ENCODE measurements at places on chromosomes 11 and 22.
A peak's percentile ranks its signal among the peaks of the same experiment; 100 is the strongest.

DNA sequence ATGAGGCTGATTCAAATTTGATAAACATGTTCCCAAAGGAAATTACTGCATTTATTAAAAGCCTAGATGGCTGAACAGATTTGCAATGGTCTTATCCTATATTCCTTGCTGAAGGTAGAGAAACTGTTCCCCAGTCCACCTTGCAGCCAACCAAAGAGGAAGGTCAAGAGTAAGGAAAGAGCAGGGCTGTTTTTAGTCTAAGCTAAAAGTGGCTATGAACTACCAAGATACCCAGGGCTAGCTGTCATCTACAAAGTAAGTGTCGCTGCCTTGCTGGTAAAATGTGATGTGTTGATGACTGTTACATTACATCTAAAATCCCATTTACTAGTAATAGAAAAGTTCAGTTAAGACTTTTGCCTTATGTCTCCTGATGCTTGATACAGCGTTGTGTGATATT, 290.1 kb upstream of the MPPED2 start:
- no peak for DNase-seq

DNA sequence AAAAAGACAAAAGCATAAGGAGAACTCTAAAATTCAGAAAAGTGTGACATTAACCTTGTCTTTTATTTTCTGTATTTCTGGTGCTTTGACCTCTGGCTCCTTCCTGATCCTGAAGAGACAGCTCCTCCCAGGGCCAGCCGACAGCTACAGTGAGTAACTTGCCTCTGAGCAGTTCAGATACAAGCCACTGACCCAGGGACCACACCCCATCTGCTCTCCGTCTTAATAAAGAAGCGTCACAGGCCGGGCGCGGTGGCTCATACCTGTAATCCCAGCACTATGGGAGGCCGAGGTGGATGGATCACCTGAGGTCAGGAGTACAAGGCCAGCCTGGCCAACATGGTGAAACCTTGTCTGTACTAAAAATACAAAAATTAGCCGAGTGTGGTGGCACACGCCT, 6.5 kb downstream of the MLC1 start:
- peak; percentile 52 for DNase-seq

- peak; percentile 70 for DNase-seq
These were observed 13.5 kb upstream of the LRP5 start for GRCh38 chr11:68298659-68299516.

DNA sequence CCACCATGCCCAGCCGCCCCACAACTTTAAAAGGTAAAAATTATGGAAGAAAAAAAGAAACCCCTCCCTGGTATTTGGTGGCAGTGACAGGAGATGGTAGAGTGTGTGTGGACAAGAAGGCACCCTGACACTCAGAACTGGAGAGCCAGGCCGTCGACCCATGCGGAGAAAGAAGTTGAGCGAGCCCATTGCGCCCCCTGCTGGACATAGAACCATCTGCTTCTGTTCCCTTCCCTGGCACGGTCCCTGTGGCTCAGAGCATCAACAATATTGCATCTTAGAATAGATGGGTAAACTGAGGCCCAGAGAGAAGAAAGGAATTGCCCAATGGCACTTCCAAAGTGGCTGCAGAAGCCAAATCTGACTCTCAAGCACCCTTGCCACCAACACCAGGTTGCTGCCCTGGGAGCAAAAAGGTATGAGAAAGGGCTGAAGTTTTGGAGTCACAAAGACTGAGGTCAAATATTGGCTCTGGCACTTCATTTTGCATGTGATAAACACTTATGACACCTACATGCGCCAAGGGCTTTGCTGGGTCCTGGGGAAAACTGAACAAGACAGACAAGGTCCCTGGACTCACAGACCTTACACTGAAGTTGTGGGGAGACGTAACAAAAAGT, 8.6 kb downstream of the MRPL11 start:
- peak; percentile 78 for DNase-seq

DNA sequence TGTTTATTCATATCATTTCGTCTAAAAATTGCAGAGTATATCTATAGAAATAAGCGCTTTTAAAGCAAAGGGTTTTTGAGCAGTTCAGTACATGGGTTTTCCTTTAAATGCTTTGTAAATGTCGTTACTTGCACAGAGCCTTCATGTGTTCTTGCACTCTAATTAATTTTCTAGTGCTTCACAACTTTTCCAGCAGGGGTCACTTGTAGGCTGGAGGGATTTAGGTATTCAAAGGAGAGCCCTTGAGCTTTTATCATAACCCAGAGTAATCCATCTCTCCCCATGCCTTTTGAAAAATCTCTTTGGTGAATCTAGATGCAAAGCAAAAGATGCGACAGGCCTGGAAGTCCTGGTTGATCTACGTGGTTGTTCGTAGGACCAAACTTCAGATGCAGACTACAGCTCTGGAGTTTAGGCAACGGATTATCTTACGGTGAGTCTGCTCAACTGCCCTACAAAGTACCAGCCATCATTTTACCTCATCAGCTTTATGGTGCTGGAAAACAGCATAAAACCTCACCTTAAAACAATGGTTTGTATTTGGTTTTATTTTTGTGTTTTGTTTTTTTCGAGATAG, 60.4 kb downstream of the SFI1 start:
- DNase-seq = no peak

DNA sequence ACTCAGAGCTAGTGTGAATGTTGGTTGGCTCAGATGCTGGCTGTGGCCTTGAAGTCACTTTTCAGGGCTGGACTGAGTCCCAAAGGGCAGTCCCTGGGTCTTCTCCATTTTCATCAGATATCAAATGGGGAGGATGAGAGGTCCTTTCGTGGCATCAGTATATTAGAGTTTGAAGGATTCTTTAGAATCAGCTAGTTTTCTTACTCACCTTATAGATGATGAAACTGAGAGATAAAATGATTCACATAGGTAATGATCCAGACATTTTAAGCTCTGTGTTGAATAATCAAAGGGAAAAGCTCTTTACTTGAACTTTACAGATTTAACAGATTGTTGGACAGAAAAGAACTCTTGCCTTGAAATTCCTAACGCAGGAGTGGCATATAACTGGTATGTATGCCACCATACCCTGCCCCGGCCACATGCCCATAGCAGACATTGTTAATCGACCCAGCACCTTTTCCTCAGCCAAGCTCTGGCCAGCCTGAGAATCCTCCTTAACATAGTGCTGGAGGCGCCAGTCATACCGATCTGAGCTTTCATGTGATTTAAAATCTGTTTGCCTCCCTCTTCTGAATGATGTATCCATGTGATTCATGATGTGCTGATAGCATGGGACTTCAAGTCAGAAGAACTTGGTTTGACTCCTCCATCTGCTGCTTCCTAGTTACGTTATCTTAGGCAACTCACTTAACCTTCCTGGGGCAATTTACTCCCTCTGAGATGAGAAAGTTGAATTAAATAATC, 60.0 kb downstream of the BARX2 start:
- no peak for DNase-seq

DNA sequence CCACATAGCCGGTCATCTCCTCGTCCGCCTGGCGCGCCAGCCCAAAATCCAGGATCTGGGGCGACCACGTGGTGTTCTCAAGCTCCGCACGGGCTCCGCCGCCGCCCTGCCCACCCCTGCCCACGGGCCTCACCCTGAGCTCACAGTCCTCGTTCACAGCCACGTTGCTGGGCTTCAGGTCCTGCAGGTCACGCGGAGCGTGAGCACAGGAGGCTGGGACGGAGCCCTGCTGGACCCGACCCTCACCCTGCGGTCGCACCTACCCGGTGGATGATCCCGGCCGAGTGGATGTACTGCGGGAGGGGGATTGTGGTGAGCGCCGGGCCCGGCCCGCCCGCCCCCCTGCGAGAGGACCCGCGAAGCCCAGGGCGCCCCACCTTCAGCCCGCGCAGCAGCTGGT, 3.2 kb downstream of the MAPK11 start:
- no peak for DNase-seq

- no peak for DNase-seq
These were observed 230.1 kb upstream of the DDI1 start for GRCh38 chr11:103806130-103806895.

DNA sequence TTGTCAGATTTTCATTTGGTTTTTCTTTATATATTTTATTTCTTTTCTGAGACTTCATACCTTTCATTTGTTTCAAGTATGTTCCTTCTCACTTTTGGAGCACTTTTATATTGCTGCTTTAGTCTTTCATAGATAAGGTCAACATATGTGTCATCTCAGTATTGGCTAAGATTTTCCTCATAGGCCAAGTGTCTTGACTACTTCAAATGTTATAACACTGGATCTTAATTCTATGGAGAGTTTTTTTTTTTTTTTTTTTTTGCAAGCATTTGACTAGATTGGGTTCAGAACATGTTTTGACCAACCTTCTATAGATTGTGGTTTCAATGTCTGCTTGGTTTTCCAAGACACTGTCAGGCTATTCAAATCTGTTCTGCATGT, 69.0 kb upstream of the NARS2 start:
- DNase-seq = no peak

DNA sequence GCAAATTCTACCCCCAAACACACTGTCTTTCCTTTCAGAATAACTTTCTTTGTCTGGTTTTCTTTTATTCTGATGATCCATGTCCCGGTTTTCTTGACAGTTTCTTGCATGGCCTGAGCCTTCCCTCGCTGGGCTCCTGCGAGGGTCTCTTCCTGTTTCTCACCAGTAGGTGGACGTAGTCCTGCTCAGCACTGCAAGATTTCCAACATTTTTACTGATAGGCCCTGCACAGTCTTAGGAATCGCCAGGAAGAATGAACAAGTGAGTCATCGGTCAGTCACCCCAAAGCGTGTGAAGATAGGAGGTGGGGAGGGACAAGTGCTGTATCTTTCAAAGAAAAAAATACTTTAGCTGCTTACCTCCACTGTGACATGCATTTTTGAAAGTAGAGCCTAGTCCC, 16.9 kb upstream of the KIRREL3 start:
- DNase-seq = peak; percentile 48

DNA sequence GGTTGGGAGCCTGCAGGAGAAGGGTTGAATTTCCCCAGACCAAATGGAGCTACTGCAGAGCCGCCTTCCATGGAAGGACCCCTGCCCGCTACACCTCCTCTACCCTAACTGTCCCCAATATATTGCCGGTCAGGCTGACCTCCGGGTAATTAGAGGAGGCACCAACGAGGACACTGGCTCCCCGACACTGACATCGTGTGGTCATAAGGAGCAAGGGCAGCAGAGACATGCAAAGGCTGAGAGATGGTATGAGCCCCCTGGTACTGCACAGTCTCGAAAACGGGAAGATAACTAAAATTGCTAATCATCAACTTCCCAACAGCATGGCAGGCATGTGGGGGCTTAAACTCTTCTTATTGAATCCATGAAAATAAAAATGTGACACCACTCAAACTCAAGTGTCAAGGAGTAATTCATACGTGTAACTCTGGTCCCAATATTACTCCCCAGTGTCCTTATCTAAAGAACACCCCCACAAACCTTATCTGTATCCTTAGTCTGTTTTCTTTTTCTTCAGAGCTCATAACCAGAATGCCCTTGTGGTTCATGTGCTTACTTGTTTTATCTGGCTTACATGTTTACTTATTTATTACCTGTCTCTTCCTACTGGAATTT, 4.4 kb downstream of the CAVIN3 start:
- DNase-seq = peak; percentile 68

Measured in Caco-2 (cell line).